Right atrium auricular region (tissue), 2 donors: ENCODE measurements at places on chromosomes 5 and 9. TPM values are rescaled to one million over a fixed set of nuclear protein-coding genes. Genes with fewer than 3 reads are reported as not detected.

Gene LCN1
- not detected for total RNA-seq

GRCh38 chr5:151780348-151780747 is 8.6 kb downstream of the G3BP1 start:
- no peaks in the 10 kb centered on the region for H3K36me3 ChIP-seq
- H3K4me3 ChIP-seq: no peak overlapping the region
- no peaks in the 10 kb centered on the region for H3K27me3 ChIP-seq
- no peak overlapping the region for H3K27ac ChIP-seq
- no peak for DNase-seq

Gene GM2A
- 36.4 TPM for total RNA-seq

Gene GGTA1
- total RNA-seq: 11.6 TPM

Gene SLC6A19
- not detected for total RNA-seq

Gene DBH
- not detected for total RNA-seq

DNA sequence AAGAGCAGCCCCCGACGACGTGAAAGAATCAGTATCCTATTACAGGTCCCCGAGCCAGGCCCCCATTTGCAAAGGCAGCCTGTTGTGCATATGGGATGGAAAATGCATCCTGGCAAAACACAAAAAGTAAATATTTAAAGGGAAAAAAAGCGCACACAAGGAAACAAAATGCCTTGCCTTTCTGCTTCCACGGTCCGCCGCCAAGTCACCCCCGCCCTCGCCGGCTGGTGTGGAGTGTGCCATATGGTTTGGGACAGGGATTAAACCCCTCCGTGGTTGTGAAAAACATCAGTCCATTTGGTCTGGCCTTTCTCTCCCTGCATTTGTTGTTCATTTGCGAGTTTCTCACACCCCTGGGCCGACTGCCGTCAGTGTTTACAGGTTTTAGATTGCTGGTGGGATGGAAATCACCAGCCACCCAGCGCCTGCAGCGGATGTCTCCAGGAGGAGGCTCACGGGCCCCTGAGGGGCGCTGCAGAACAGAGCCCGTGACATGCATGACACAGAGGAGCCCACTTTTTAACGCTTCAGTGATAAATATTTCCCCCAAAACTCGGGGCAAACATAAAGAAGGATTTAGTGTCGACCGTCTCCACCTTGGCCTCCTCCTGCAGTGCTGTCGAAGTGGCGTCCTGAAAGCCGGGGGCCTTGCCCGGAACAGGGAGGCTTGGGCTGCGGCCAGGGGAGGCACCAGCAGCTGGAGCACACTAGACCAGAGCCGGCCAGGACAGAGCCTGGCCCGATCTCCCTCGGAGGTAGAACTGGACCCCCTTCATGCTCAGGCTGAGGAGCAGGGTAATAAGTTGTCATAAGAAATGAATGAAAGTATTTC is 161.5 kb downstream of the HSD17B3 start:
- no peak overlapping the region for H3K27ac ChIP-seq
- H3K4me3 ChIP-seq: no peak overlapping the region
- DNase-seq: no peak
- no peaks in the 10 kb centered on the region for H3K27me3 ChIP-seq

Gene ANKRD31
- total RNA-seq: 0.07 TPM

- no peak overlapping the region for H3K4me3 ChIP-seq
- H3K27me3 ChIP-seq: no peaks in the 10 kb centered on the region
- no peak for DNase-seq
- no peak overlapping the region for H3K27ac ChIP-seq
- H3K36me3 ChIP-seq: no peaks in the 10 kb centered on the region
- H3K4me1 ChIP-seq: no peaks in the 10 kb centered on the region
Observed at GRCh38 chr9:112858005-112858404, 32.7 kb downstream of the SLC46A2 start.

Gene DMRT3
- not detected for total RNA-seq

DNA sequence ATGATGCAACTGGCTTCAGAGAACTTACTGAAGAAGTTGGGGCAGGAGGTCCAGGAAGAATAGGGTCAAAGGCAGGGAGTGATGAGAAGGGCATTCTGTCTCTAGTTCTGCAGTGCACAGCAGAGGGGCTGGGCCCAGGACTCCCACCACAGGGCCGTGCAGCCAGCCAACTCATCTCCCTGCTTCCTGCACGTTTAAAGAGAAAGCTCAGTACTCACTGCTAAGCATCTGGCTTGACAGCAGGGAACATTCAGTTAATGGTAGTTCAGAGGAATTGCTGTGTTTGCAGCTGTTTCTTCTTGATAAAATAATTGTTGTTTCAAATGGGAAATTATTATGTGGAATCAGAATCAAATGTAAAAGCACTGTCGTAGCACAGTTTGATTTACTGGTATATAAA is 25.6 kb upstream of the SCAMP1 start:
- no peaks in the 10 kb centered on the region for H3K4me1 ChIP-seq
- DNase-seq: no peak
- H3K27ac ChIP-seq: no peak overlapping the region
- H3K36me3 ChIP-seq: no peaks in the 10 kb centered on the region

DNA sequence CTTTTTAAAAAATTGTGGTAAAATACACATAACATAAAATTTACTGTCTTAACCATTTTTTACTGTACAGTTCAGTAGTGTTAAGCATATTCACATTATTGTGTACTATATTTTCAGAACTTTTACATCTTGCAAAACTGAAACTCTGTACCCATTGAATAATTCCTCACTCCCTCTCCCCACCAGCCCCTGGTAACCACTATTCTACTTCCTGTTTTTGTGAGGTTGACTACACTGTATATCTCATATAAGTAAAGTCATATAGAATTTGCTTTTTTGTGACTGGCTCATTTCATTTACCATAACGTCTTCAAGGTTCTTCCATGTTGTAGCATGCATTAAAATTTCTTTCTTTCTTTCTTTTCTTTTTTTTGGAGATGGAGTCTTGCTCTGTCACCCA is 87.0 kb downstream of the LNPEP start:
- H3K27me3 ChIP-seq: no peaks in the 10 kb centered on the region
- H3K4me3 ChIP-seq: no peak overlapping the region
- H3K27ac ChIP-seq: no peak overlapping the region
- no peak for DNase-seq

Gene PLPPR1
- total RNA-seq: not detected

- no peak for DNase-seq
- no peak overlapping the region for H3K27ac ChIP-seq
- no peak overlapping the region for H3K4me3 ChIP-seq
Observed at GRCh38 chr5:751496-751895, 33.0 kb downstream of the ZDHHC11B start.
